ENCODE measurements at places on chromosomes 6 and 20.

DNA sequence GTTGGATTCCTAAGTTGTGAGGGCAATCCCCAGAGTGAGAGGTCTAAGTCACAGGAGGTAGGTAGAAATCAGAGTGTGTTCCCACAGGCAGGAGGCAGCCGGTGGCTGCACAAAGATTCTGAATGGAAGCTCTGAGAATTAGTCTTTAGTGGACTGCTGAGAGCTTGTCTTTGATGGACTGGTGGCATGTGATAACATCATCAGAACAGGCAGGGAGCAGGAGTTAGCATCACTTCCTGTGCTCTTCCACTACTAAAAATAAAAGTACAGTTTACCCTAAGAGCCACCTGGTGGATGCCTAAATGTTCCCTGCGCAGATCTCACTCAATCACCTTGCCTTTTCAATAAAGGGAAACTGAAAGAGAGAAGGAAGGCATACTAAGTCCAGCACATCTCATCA, 294.6 kb upstream of the POU3F2 start:
- DNase-seq: no peak

GRCh38 chr6:119025793-119026192, 52.7 kb downstream of the FAM184A start:
- no peak for DNase-seq

GRCh38 chr20:17611540-17612286, 41.8 kb downstream of the DSTN start:
- DNase-seq: no peak

GRCh38 chr20:34085544-34086040, 26.5 kb downstream of the EIF2S2 start:
- no peak for DNase-seq
